ENCODE measurements at places on chromosomes 5 and 9. TPM values are rescaled to one million over a fixed set of nuclear protein-coding genes. Genes with fewer than 3 reads are reported as not detected.
A peak's percentile ranks its signal among the peaks of the same experiment; 100 is the strongest.

GRCh38 chr9:123322273-123323195 lies 33.5 kb upstream of the CRB2 start:
- DNase-seq: no peak

The NR5A1 gene
- total RNA-seq: not detected

- DNase-seq: no peak
Observed at GRCh38 chr5:178279026-178279722, 46.6 kb upstream of the PHYKPL start.

- DNase-seq: peak; percentile 14
Observed at GRCh38 chr5:60382716-60383115, 317.2 kb downstream of the DEPDC1B start.

DNA sequence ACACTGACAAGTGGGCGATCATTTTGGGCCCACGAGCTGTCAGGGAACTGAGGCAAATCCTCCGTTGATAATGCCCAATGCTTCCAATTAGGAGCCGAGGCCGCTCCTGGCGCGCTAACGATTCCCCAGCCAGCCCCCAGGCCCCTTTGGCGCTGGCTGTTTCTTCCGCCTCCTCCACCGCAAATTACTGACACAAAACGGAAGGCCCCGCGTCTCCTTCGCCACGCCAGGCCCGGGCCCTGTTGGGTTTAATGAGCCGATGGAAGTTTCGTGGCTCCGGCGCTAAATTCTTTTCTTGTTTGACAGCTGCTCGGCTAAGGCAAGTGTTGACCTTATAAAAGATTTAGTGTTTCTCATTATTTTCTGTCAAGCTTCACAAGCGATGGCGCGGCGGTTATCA lies 25.7 kb upstream of the BARHL1 start:
- no peak for DNase-seq

- DNase-seq: no peak
Observed at GRCh38 chr9:117574099-117574498, 130.1 kb upstream of the TLR4 start.

DNA sequence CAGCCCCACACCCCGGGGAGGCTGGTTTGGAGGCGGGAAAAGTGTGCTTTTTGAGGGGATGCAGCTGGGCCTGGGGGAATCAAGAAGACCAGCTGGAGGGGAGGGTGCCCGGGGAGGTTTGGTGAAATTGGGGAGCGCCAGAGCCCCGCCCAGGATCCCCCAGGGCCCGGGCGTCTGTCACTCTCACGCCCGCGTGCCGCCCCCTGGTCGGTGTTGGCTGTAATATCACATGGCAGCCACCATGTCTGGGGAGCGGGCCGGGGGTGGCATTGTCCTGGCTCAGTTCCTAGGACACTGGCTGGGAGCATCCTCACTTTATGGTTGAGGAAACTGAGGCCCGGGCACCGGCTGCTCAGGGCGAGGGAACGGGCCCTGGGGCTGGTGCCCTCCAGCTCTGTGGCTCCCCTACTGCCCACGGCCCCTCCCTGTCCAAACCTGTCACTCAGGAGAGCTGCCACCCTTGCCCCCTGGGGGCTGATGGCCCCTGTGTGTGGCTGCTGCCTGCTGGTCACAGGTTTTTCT lies 27.5 kb downstream of the ASS1 start:
- DNase-seq: no peak

DNA sequence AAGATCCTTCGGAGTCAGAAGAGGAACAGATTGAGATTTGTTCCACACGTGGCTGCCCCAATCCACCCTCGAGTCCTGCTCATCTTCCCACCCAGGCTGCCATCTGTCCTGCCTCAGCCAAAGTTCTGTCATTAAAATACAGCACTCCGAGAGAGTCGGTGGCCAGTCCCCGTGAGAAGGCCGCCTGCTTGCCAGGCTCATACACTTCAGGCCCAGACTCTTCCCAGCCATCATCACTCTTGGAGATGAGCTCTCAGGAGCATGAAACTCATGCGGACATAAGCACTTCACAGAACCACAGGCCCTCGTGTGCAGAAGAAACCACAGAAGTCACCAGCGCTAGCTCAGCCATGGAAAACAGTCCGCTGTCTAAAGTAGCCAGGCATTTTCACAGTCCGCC lies 85.9 kb downstream of the GOLPH3 start:
- no peak for DNase-seq

DNA sequence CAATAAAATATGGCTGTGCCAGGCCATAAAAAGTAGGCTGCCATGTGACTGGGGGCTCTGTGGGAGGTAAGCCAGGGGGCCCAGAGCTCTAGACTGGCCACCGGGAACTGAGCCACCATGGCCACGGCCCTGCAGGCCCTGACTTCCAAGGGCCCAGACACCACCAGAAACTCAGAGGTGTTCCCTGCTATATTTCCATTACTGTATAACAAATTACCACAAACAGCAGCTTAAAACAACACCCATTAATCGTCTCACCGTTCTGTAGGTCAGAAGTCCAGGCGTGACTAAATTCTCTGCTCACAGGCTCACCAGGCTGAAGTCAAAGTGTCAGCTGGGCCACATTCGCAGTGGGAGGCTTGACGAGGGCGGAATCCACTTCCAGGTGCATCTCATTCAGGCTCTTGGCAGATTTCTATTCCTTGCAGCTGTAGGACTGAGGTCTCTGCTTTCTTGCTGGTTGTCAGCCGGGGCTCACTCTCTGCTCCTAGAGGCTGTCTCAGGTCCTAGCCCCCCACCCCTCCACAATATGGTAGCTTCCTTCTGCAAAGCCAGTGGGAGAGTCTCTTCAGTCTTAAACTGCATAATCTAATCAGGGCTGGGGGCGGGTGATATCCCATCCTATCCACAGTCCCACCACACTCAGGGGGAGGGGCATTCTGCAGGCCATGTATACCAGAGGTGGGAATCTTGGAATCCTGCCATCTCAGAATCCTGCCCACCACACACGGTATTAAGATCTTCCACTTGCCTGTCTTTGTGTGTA lies 125.4 kb downstream of the C5orf15 start:
- DNase-seq: no peak

The FRRS1L gene
- total RNA-seq: 7.8 TPM

GRCh38 chr9:105282870-105283621 lies 38.6 kb downstream of the SLC44A1 start:
- no peak for DNase-seq

DNA sequence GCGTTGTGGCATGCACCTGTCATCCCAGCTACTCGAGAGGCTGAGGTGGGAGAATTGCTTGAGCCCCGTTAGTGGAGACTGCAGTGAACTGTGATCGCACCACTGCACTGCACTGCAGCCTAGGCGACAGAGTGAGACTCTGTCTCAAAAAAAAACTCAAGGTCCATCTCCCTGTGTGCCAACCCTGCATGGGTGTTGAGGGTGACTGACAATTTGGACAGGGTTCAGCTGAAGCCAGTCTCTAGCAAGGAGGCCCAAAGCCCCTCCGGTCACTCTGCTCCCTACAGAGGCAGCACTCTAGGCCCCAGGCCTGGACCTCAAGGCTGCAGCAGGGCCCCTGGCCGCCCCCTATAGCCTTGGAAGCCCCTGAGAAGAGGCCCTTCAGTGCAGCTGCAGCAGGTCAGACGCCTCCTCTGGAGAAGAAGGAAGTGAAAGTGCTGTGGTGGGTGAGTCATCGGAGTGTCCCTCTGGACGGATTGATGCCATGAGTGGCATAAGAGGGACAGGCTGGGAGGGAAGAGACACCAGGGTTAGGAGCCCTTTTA lies 39.2 kb upstream of the NEK6 start:
- DNase-seq: no peak

The LCN1 gene
- not detected for total RNA-seq

GRCh38 chr5:95731571-95732554 lies 727 bp downstream of the RHOBTB3 start:
- no peak for DNase-seq

The IRX2 gene
- total RNA-seq: 0.58 TPM

All from urinary bladder (tissue), 4 donors.